CD4-positive, alpha-beta T cell treated with Interferon gamma for 1 hour (primary cell): ENCODE measurements at places on chromosomes 3 and 15.

DNA sequence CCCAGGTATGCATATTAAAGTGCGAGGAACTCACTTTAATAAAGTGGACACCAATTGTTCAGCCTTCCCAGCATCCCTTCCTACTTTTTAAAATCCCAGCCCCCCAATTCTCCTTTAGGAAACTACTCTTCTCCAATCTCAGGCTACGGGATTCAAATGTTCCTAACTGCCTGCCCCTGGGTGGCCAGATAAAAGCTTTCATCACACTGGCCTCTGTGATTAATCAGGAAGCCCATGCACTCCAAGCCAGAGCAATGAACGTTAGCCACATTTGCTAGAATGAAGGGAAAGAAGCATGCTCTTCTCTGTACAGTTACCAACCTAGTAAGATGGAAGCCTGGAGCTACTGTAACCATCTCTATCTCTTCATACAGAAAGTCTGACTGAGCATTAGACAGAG is 250.3 kb upstream of the UBE2E2 start:
- no peak for DNase-seq

DNA sequence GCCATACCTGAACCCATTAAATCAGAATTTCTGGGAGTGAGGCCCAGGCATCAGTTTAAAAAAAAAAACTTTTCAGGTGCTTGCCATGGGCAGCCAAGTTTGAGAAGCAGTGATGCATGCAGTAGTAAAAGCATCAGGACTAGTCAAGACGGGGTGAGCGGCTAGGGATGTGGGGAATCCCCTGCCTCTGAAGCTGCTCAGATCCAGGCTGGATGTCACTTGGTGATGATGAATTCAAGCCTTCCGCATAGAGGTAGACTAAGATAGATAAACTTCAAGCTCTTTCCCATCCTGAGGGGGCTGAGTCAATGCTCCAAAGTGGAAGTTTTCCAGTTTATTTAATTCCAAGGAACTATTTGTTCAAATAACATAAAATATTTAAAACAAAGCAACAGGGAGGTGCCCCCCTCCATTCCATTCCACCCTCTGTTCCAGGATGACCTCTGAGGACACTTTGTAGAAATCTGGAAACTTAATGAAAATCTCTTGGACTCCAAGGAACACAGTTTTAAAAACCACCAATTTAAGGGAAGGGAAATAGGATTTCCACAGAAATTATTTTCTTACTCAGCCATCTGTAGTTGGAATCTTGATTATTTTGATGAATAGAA is 100.4 kb upstream of the NR2E3 start:
- DNase-seq: no peak

GRCh38 chr15:91649016-91649415 is 204.5 kb upstream of the SLCO3A1 start:
- DNase-seq: no peak

DNA sequence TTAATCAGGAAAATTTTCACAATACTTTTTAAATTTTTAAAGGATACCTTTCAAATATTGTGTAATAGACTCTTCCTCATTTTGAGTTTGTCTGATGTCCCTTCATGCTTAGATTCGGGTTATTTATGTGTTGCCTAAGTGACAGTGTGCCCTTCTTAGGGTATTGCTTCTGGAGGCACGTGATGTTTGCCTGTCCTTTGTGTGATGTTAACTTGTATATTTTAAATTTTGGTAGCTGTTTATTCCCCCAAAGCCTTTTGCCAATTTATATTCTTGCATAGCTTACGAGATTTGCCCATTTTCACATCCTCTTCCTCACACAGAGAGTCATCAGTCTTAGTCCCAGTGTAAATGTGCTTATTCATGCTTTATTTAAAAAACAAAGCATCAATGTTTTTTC is 433.1 kb downstream of the EPHB1 start:
- no peak for DNase-seq

DNA sequence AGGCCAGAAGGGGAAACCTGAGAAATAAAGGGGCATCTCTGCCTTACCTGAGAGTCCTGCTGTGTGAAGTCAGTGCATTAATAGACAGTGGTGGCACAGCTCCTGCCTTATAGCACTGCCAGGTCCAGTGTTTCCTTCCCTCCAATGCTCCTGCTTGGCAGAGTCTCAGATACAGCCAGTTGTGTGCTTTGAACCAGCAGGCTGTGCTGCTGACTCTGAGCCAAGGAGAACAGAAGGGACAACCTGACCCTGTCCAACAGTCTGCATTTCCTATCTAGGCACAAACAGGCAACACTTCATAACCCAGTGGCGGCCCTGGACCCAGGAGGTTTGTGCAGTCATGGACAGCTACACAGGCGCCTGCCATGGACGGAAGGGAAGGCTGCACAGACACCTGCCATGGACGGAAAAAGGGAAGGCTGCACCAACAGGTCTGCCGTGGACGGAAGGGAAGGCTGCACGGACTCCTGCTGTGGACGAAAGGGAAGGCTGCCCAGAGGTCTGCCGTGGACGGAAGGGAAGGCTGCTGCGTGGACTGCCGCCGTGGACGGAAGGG is 33.9 kb upstream of the PLXNA1 start:
- no peak for DNase-seq

DNA sequence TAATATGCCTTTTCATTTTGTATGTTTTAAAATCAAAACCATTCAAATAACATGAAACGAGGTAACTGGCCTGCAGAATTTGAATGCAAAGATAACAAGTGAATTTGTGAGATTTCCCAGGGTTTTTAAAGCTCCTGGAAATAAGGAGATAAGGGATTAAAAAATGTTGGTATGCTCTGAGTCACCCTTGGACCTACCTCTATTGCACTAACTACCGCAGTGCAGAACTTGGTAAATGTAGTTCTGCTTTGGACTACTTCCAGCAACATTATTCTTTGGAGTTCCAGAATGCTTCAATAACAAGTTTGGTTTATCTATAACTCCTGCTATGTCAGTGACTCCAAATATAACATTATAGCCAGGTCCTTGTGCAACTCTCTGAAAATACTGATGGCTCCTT is 201.7 kb downstream of the GAP43 start:
- no peak for DNase-seq

GRCh38 chr3:160565442-160566403 is at the start of gene KPNA4:
TSS of gene KPNA4 (minus strand) at chr3:160565571. CDS start at chr3:160565282, 289 bp downstream.
- DNase-seq: peak; percentile 97

GRCh38 chr3:159859424-159859823 is 129.2 kb upstream of the IL12A start:
- no peak for DNase-seq

GRCh38 chr3:74106925-74107324 is 482.2 kb upstream of the PDZRN3 start:
- no peak for DNase-seq

GRCh38 chr3:30628205-30628900 is 22.0 kb downstream of the TGFBR2 start:
- no peak for DNase-seq

DNA sequence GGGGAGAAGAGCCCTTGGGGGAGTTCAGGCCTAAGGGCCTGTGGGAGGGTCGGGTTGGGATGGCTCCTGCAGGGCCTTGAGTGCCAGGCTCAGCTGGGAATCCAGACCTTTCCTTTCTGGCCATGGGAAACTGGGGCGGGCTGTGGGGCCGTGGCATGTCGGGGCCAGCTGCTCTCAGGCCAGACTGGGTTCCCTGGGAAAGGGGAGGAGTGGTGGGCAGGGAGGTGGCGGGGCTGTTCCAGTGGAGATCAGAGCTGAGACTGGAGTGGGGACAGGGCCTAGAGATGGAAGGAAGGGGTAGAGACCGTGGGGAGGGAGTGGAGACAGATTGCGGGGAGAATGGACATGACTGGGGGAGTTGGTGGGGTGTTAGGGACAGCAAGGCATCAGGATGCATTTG is 20.3 kb downstream of the FBLN2 start:
- no peak for DNase-seq

GRCh38 chr15:28876131-28876844 is 9.5 kb upstream of the APBA2 start:
- DNase-seq: no peak

- DNase-seq: no peak
These were observed 19.9 kb downstream of the POLR2M start for GRCh38 chr15:57726411-57726810.

DNA sequence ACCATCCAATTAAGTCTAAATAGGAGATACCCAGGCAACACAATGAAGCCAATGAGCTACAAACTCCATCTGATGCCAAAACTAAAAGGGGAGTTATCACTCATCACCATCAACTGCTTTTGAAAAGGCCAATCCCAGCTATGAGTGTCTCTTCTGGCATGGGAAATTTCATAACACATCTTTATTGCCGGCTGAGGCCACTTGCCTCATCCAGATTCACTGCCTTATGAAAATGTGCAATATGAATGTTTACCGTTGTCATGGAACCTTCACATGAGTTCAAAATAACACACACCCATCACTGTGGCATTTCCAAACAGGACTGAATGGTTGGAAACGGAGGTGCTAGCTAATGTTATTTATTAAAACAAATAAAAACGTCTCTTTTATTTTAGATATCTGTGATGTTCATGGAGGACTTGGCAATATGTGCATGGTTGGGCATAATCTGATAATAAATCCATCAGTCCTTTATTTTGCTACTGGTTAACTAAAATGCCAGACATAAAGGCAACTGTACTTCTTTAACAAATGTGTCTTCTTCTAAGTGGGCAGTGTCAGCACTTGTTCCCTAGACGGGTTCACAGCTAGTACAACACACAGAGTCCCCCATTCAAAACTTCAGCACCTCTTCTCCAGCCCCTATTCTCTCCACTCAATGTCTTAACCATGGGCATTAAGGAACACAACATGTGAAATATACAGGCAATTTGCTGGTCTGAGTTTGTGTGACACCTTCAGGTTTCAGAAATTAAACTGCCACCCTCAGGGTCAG is 143.9 kb downstream of the MAGI1 start:
- no peak for DNase-seq

DNA sequence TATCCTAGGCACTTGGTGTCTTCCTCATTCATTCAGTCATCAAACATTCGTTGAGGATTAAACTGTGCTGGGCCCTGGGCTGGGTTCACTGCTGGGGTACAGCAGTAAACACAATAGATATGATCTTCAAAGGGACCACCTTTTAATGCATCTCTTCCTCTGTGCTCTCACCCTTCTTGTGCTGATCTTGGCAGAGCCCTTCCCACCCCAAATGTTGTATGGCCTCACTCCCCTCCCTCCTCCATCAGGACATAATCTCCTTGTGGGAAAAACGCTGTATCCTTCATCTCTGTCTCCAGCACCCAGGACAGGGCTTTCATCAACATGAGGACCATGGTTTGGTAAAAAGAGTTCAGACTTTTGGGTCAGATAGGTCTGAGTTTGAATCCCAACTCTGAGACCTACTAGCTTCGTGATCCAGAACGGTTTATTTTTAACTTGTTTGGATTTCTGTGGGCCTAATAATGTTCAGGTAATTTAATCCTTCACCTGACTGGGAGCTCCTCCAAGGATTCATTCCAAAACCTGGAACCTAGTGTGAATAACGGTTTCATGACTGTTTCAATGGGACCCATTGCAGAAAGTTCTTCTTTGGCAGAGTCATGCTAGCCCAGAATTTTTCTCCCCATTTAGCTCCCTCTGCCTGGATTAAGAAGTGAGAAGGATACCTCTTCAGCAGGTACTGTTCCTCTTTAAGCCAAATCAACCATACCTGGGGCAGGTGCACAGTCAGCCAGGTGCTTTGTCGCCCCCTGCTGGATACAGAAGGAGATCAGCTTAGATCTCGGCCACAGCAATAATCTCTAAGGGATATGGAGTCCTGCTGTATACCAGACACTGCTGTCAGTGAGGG is 5.2 kb upstream of the WNT7A start:
- DNase-seq: peak; percentile 55
